Small intestine (tissue), 16 donors: ENCODE measurements at places on chromosomes 13 and 19. TPM values are rescaled to one million over a fixed set of nuclear protein-coding genes. Genes with fewer than 3 reads are reported as not detected.

- no peaks in the 10 kb centered on the region for H3K4me1 ChIP-seq
- no peaks in the 10 kb centered on the region for H3K27me3 ChIP-seq
- H3K36me3 ChIP-seq: no peaks in the 10 kb centered on the region
- no peak for DNase-seq
- no peak overlapping the region for H3K27ac ChIP-seq
These were observed 29.2 kb upstream of the OR1M1 start for GRCh38 chr19:9057505-9058258.

DNA sequence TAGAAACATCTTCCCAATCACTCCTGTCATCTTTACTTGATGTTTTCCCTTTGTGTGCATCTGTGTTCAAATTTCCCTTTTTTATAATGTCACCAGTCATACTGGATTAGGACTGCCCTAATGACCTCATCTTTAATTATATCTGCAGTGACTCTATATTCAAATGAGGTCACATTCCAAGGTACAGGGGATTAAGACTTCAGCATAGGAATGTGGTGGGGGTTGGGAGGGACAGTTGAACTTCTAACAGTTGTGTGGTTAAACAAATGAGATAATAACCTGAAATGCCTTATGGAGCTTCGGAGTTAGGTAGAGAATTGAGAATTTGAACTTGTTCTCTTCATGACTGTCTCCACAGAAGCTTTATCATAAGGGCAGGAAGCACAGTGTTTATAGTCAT, 23.0 kb downstream of the PAN3 start:
- H3K4me3 ChIP-seq: no peak overlapping the region
- no peaks in the 10 kb centered on the region for H3K27me3 ChIP-seq
- peaks cover 5% of the 10 kb centered on the region for H3K4me1 ChIP-seq
- DNase-seq: peak; percentile 95
- H3K27ac ChIP-seq: peak overlapping the region; percentile 56

- peak overlapping the region; percentile 29 for H3K27ac ChIP-seq
- peaks cover 33% of the 10 kb centered on the region for H3K36me3 ChIP-seq
- H3K4me3 ChIP-seq: no peak overlapping the region
- no peaks in the 10 kb centered on the region for H3K4me1 ChIP-seq
- no peaks in the 10 kb centered on the region for H3K27me3 ChIP-seq
These were observed 22.4 kb downstream of the MED26 start for GRCh38 chr19:16605553-16605994.

- no peaks in the 10 kb centered on the region for H3K36me3 ChIP-seq
- no peak overlapping the region for H3K27ac ChIP-seq
- peaks cover 56% of the 10 kb centered on the region for H3K4me1 ChIP-seq
- no peak overlapping the region for H3K4me3 ChIP-seq
- no peak for DNase-seq
- no peaks in the 10 kb centered on the region for H3K27me3 ChIP-seq
These were observed 1.5 kb upstream of the ERICH4 start for GRCh38 chr19:41441321-41441945.

DNA sequence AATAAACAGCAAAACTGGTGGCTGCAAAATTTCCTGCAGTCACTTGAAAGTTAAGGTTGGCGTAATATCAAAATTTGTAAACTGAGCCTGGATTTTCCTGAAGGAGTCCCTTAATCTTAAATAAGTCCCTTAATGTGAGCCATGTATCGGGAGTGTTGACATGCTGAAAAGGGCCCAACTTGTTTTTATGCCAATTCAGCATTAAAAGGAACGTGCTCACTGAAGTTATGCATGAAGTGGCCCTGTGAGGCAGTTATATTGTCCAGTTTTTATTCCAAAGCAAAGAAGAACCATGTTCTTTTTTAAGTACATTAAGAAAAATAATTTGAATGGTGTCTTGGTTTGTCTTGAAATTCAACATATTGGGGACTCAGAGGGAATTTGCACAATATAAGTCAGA, 1766.9 kb downstream of the SLITRK1 start:
- DNase-seq: no peak
- no peak overlapping the region for H3K27ac ChIP-seq
- no peak overlapping the region for H3K4me3 ChIP-seq
- no peaks in the 10 kb centered on the region for H3K36me3 ChIP-seq

- H3K4me1 ChIP-seq: no peaks in the 10 kb centered on the region
- no peak overlapping the region for H3K4me3 ChIP-seq
- no peaks in the 10 kb centered on the region for H3K27me3 ChIP-seq
- peak; percentile 93 for DNase-seq
These were observed 15.9 kb downstream of the TICAM1 start for GRCh38 chr19:4815426-4816201.

DNA sequence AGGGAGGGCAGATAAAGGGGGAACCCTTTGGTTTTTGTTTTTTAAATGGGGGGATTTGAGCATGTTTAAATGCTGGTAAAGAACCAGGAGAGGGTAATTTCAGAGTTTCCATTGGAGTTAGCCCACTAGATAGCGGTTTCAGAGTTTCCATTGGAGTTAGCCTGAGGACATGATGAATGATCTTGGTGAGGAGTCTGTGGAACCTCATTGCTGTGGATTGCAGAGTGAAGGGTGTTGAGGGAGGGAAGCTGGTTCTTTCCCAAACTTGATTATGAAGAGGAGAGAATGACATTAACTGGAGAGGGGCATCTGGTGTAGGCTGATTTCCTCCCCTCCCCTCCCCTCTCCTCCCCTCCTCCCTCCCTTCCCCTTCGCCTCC, 5.0 kb downstream of the WASF3 start:
- no peak for DNase-seq
- no peak overlapping the region for H3K27ac ChIP-seq
- no peaks in the 10 kb centered on the region for H3K36me3 ChIP-seq
- H3K27me3 ChIP-seq: peaks cover 6% of the 10 kb centered on the region
- peaks cover 2% of the 10 kb centered on the region for H3K4me1 ChIP-seq

DNA sequence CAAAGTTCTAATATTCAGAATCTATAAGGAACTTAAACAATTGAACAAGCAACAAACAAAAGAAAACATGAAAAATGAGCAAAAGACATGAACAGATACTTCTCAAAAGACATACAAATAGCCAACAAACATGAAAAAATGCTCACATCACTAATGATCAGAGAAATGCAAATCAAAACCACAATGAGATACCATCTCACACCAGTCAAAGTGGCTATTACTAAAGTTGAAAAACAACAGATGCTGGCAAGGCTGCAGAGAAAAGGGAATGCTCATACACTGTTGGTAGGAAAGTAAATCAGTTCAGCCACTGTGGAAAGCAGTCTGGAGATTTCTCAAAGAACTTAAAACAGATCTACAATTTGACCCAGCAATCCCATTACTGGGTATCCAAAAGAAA, 74.3 kb downstream of the CRYL1 start:
- H3K36me3 ChIP-seq: peaks cover 2% of the 10 kb centered on the region
- H3K4me3 ChIP-seq: no peak overlapping the region
- no peak overlapping the region for H3K27ac ChIP-seq
- H3K4me1 ChIP-seq: no peaks in the 10 kb centered on the region
- DNase-seq: no peak

DNA sequence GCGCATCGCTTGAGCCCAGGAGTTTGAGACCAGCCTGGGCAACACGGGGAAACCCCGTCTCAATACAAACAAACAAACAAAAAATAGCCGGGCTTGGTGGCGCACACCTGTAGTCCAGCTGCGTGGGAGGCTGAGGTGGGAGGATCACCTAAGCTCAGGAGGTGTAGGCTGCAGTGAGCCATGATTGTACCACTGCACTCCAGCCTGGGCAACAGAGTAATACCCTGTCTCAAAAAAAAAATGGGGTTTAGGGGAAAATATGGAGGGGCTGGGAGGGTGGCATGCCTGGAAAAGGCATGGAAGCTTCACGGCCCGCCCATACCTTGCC, 1.9 kb upstream of the ISYNA1 start:
- no peaks in the 10 kb centered on the region for H3K4me1 ChIP-seq
- no peak overlapping the region for H3K4me3 ChIP-seq
- peaks cover 42% of the 10 kb centered on the region for H3K36me3 ChIP-seq
- no peak for DNase-seq
- H3K27me3 ChIP-seq: no peaks in the 10 kb centered on the region
- H3K27ac ChIP-seq: no peak overlapping the region

DNA sequence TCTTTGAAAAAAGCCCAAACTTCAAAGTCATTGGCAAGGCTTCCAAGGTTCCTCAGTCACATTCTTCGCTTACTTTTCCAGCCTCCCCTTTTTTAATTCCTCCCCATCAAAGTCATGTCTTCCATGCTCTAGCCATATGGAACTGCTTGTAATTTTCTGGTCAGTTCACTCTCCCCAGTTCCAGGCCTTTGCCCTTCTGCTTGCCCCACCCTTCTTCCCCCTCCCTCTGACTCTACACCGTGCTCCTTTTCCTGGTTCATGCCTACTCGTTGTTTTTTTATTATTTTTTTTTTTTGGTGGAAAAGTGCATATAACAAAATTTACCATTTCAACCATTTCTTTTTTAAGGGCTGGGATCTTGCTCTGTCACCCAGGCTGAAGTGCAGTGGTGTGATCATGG, 102.3 kb downstream of the UBL3 start:
- DNase-seq: no peak
- H3K4me3 ChIP-seq: no peak overlapping the region
- H3K36me3 ChIP-seq: no peaks in the 10 kb centered on the region
- H3K4me1 ChIP-seq: no peaks in the 10 kb centered on the region
- H3K27ac ChIP-seq: no peak overlapping the region

DNA sequence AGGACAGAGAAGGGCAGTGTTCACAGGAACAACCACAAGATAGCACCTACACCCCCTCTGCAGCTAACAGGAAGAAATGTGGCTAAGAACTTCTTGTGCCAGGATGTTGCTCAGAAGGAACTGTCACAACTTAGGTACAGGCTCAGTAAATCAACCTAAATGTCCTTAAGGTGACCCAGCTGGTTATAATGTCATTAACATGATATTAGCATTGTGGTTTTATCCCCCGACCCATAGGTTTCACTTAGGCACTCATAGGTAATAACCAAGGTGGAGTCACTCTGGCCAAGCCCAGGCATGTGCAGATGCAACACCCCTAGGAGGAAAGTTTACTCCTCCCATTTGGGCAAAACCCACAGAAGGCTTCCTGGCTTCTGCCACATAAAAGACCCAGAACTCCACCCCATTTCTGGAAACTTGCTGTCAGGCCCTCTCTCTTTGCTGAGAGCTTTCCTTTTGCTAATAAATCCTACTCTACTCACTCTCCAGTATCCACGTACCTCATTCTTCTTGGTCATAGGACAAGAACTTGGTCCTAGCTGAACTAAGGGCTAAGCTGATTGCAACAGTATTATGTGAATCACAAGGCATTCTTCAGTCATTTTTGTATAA, 951.3 kb downstream of the SLITRK5 start:
- no peak for DNase-seq
- no peak overlapping the region for H3K27ac ChIP-seq
- no peak overlapping the region for H3K4me3 ChIP-seq
- H3K4me1 ChIP-seq: no peaks in the 10 kb centered on the region
- H3K27me3 ChIP-seq: no peaks in the 10 kb centered on the region
- H3K36me3 ChIP-seq: no peaks in the 10 kb centered on the region

GRCh38 chr13:113489549-113490495, 689 bp downstream of the DCUN1D2 start:
- H3K4me3 ChIP-seq: peak overlapping the region; percentile 73
- H3K4me1 ChIP-seq: peaks cover 19% of the 10 kb centered on the region
- H3K36me3 ChIP-seq: peaks cover 2% of the 10 kb centered on the region
- DNase-seq: peak; percentile 54

DNA sequence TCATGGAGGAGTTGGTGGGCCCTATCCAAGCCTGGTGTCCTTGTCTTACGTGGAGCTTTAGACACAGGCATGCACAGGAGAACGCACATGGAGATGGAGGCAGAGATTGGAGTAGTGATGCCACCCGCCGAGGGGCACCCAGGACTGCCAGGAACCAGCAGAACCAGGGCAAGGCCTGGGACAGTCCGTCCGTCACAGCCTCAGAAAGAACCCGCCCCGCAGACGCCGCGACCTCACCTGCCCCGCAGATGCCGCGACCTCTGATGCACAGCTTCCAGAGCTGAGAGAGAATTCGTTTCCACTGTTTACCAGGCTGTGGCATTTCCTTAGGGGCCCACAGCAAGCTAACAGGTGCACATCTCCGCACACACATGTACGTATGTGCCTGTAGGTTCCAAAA, 15.3 kb downstream of the GRTP1 start:
- DNase-seq: no peak
- no peaks in the 10 kb centered on the region for H3K4me1 ChIP-seq
- no peak overlapping the region for H3K27ac ChIP-seq
- no peaks in the 10 kb centered on the region for H3K27me3 ChIP-seq
- H3K36me3 ChIP-seq: peaks cover 75% of the 10 kb centered on the region

DNA sequence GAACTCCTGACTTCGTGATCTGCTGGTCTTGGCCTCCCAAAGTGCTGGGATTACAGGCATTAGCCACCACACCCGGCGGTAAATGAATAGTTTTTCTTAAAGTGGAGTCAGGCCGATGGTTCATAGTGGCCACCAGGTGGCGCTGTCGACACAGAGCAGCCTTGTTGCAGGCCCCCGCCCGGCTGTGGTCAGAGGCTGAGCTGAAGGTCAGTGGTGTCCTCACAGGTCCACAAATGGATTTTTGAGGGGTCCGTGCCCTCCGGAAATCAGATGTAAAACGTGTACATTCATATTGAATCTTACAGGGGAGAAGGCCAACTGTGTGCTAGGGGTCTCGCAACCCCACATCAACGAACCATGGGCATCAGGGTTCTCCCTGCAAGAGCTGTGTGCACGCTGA, 13.4 kb upstream of the WDR18 start:
- no peak overlapping the region for H3K4me3 ChIP-seq
- peak; percentile 51 for DNase-seq
- peaks cover 6% of the 10 kb centered on the region for H3K36me3 ChIP-seq
- H3K27me3 ChIP-seq: no peaks in the 10 kb centered on the region
- no peaks in the 10 kb centered on the region for H3K4me1 ChIP-seq
- no peak overlapping the region for H3K27ac ChIP-seq

GRCh38 chr13:94557684-94558235, 38.2 kb downstream of the TGDS start:
- H3K36me3 ChIP-seq: no peaks in the 10 kb centered on the region
- DNase-seq: no peak
- H3K27ac ChIP-seq: no peak overlapping the region
- H3K4me1 ChIP-seq: no peaks in the 10 kb centered on the region
- no peak overlapping the region for H3K4me3 ChIP-seq

The NCR1 gene
- polyA plus RNA-seq: not detected

The AMH gene
- 1.9 TPM for polyA plus RNA-seq

The ZNF443 gene
- 7.3 TPM for polyA plus RNA-seq

The KANK2 gene
- polyA plus RNA-seq: 39.7 TPM

The PLA2G4C gene
- polyA plus RNA-seq: 6.1 TPM

The TNFSF9 gene
- 0.37 TPM for polyA plus RNA-seq
